HFFc6 (cell line): ENCODE measurements at places on chromosomes 6 and 20. TPM values are rescaled to one million over a fixed set of nuclear protein-coding genes. Genes with fewer than 3 reads are reported as not detected.

FNDC1 gene
- total RNA-seq: not detected in 3 replicates

PKIB gene
- total RNA-seq: not detected in 3 replicates

SLC17A1 gene
- total RNA-seq: not detected in 2 replicates

LINC00237 gene
- total RNA-seq: not detected in 3 replicates

SDHAF4 gene
- total RNA-seq: 5.9 to 8.2 TPM (median 7.6 TPM) in 3 replicates

KIF13A gene
- total RNA-seq: 65.2 to 70.3 TPM (median 69.7 TPM) in 3 replicates

PNLDC1 gene
- total RNA-seq: not detected in 2 replicates

TFAP2B gene
- total RNA-seq: not detected in 3 replicates

GPSM3 gene
- 4.0 to 6.9 TPM (median 4.2 TPM) in 3 replicates for total RNA-seq

TRDN gene
- not detected in 3 replicates for total RNA-seq

ADTRP gene
- 0.61 to 0.94 TPM (median 0.66 TPM) in 3 replicates for total RNA-seq

GRCh38 chr6:105014448-105014847, 57.5 kb downstream of the LIN28B start:
- DNase-seq: no peak

DNA sequence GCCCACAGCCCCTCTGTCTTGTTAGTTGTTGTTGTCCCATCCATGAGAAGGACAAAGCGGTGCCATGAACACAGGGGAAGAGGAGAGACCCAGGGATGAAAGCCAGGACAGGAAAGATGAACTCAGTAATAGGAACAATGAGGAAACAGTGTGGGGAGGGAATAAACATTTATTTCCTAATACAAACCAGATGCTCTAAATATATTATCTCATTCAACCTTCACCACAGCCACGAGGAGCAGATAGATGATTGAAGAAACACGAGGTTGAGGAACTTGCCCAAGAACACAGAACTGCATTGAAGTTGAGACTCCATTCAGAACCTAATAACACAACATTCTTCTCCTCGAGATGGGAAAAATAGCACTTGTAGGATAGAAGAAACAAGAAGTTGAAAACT, 53.0 kb upstream of the AIG1 start:
- DNase-seq: peak; percentile 1

DNA sequence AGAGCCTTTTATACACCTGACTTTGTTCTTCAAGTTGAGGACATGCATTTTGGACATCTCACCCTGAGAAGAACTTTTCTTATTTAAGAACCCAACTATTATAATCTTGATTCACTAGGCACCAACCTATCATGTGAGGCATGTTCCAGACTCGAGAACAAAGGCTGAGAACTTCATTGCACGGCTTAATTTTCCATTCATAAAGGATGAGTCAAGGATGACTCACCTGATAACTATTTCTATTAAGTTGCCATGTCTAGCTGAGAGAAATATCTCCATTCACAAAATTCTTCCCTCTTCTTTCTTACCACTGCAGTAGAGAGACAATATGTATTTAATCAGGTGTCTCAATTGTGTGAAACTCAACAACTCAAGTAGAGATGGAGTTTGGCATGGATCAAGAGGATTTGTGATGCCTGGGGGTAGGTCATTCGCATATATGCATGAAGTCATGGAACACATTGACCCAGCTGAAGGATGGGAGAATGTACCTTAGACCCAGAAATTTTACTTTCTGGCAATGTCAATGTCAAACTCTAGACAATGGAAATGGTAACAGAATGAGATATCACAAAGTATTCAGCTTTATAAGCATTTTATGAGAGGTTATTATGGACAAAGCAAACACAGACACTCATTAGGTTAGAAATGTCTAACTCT, 208.7 kb upstream of the PRND start:
- peak; percentile 93 for DNase-seq

GRCh38 chr6:159557031-159557430, 136.0 kb downstream of the SOD2 start:
- DNase-seq: no peak

GRCh38 chr6:111566873-111567517, 38.7 kb downstream of the TRAF3IP2 start:
- DNase-seq: no peak

DNA sequence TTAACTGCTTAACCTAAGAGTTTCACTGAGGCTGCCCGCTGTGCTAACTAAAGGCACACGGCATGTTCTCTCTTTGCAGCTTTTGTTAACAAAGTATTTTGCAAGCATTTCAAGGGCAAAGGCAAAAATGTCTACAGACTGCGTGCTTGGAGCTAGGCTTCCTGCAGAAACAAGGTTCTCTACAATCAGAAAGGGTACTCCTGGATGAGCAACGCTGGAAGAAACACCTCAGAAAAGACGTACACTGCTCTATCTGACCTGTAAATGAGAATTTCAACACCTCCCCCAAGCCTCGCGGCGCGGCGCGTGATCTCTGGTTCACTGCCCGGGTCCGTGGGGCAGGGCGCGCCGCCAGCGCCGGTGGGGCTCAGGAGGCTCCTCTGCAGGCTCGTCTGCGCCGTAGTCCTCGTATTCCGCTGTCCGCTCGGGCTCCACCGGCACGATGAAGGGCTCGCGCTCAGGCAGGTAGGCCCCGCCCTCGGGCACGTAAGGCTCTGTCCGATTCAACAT, 120.9 kb downstream of the COL12A1 start:
- DNase-seq: no peak

- DNase-seq: no peak
Measured at GRCh38 chr20:33568378-33568777, 78.5 kb downstream of the CBFA2T2 start.

GRCh38 chr6:26502165-26502564, 2.1 kb downstream of the BTN1A1 start:
- no peak for DNase-seq

- no peak for DNase-seq
Measured at GRCh38 chr6:160393891-160394653, 45.9 kb downstream of the SLC22A3 start.

DNA sequence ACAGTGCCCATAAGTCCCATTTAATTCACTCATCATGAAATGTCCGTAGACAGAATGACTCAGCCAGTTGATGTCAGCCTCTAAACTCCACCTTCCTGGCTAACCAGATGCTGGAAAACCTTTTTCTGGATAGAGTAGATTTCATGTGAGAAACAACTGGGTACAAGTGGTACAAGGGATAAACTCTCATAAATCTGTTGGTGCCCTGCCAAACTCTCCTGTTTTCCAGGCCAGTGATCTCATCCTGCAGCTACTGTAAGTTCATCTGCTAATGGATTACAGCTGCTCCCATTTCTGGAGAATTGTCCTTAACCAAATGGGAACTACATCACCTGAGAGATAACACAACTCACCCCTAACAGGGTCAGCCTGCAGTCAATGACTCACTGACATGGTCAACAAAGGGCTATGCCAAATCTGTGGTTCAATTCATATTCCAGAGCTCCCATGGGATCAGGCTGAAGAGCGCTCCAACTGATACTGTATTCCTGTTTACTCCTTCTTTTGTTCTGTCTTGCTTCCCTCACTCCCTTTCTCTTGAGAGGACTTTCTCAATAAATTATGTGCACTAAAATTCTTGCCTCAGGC, 210.1 kb upstream of the HDDC2 start:
- peak; percentile 2 for DNase-seq

DNA sequence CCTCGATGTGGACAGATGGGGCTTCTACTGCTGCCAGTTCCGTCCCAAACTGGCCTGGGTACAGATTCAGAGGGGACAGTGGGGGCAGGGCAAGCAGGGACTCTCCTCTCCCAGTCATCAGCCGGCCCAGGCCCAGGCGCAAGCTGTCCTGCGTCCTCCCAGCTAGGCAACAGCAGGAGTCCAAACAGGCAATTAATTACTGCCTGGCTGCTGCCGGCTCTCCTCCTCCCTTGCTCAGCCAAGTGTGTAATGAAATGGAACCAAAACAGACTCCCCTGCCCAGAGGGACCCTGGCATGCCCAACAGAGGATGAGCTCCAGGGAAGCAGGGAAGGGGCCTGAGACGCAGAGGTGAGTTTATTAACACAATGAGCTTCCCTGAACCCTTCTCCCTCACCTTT, 17.8 kb upstream of the SLC32A1 start:
- no peak for DNase-seq

- DNase-seq: no peak
Measured at GRCh38 chr6:36955136-36955535, 598 bp downstream of the PI16 start.

DNA sequence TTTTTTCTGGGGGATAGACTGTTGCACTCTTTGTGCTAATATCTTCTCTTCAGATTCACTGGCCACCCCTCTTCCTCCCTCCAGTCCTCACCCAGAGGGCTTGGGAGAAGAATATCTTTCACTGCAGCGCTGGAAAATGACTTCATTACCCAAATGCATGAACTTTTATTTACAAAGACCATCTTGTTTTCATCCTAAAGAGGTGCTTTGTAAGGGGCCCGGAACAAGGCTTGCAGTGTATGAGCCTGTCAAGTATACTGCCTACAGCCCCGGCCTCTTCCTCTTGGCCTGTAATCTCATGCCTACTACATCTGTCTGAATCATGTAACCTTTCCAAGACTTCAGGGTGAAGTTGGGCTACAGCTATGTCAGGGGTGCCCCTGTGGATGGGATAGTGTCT, 554 bp upstream of the LAMA4 start:
- DNase-seq: no peak

DNA sequence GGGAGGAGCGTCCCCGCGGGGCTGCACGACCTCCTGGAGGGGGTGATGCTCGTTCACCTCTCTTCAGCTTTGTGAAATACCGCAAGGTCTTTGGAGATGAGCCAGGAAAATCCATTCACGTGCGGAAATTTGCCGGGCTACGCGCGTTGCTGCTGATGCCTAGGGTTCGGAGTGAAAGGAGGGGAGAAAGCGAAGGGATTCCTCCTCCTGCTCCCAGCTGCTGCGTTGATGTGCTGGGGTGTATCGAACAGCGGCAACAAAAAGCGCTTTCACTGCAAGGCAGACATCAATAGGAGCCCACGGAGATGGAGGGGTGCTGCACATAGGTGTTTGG, 391 bp upstream of the B3GAT2 start:
- no peak for DNase-seq

DNA sequence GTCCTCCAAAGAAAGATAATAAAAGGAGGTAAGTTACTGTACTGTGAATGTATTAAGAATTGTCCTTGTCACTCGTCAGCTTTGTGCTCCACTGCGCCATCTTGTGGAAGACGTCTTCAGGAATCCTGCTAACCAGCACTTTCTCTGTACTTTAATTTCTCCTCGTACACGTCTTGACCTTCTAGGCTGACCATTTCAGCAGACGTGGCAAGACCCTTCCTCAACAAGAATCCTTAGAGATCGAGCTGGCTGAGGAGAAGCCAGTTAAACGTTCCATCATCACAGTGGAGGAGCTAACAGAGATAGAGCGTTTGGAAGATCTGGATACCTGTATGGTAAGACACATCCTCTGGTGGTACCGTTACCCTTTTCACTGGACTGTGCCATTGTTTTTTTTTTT, 95.5 kb upstream of the SCGN start:
- peak; percentile 56 for DNase-seq

GRCh38 chr6:27332692-27333641, 20.9 kb upstream of the POM121L2 start:
- peak; percentile 78 for DNase-seq

DNA sequence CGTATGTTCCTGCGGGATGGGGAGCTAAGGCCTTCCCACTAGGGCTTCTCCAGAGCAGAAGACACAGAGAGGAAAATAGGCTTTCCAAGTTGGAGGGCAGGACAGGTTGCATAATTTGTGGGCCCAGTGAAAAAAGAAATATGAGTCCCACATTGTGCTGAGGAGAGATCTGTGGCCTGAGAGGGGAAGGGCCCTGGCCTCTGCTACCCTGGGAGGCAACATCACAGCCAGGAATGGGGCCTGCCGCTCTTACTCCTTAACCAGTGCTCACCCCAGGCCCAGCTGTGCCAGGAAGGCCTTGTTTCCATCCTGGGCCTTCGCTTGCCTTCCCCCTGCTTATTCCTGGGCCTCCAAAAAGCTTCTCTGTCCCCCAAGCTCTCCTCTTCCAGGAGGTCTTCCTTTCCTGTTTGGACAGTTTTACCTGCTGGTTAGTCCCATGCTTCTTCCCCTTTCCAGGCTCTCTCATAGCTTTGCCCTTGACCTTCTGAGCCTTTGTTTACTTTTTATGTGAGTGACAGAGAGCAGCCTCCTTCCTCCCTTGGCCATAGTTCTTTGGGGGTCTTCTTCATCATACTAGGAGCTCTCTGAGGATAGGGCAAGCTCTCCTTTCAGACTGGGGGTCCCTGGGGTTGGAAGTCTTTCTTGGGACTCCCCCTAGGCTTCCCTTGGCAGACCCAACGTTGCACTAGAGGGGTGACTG, 26.2 kb upstream of the VEGFA start:
- DNase-seq: no peak

- DNase-seq: peak; percentile 49
Measured at GRCh38 chr6:155274533-155274932, 10.7 kb downstream of the CLDN20 start.

DNA sequence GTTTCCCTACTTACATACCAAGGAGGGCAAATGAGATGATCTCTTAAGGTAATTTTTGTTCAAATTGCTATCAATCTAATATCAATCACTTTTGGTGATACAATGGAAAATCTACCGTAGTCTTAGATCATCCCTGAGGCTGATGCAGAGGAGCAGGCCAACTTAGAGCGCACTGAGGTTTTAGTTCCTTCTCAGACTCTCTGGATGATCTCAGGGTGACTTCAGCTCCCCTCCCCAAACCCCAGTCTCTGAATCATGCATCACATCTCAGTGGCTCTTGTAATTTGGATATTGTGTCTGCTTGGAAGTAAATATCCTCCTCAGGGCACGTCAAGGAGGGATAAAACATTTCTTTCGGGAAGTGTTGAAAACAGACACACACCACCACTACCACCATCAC, 5.9 kb downstream of the TUBB2B start:
- DNase-seq: no peak

DNA sequence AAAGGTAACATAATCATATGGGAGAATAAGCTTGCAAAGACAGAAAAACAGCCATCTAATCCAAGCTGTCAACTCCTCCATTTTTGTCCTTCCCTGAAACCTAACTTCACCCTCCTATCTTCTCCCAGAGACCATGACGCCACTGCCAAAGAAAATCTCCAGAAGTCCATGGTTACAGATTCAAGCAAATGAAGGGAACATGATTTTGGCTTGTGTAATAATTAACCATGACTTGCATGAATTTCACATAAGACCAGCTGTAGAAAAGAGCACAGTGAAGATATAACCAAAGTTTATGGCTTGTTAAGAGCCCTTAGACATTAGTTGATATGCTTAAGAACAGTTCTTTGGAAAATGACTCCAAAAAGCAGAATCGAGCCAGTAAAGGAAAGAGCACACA, 342.1 kb upstream of the NRSN1 start:
- DNase-seq: no peak

DNA sequence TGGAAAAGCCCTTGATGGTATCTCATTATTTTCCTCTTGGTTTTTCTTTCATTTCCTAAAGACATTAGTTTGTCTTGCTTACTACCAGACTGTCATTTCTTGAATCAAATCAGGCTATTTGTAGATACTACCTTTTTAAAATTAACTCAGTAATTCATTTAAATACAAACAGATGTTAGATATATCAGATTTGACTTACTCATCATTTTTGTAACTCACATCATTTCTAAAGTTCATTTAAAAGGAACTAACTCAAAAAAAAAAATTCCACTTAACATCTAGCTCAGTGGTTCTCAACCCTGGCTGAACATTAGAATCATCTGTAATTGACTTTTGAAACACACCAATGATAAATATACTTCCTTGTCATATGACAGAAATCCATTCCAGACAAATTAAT, 48.2 kb upstream of the TINAG start:
- DNase-seq: no peak

- no peak for DNase-seq
Measured at GRCh38 chr6:161318456-161318855, 44.6 kb upstream of the AGPAT4 start.
